Activated T-helper 1 cell treated with Interleukin-2 at 50 U/mL for 16 hours (primary cell): ENCODE measurements at places on chromosomes 4 and X.

- DNase-seq = no peak
These were observed 2266.9 kb downstream of the PCDH7 start for GRCh38 chr4:32987111-32987510.

DNA sequence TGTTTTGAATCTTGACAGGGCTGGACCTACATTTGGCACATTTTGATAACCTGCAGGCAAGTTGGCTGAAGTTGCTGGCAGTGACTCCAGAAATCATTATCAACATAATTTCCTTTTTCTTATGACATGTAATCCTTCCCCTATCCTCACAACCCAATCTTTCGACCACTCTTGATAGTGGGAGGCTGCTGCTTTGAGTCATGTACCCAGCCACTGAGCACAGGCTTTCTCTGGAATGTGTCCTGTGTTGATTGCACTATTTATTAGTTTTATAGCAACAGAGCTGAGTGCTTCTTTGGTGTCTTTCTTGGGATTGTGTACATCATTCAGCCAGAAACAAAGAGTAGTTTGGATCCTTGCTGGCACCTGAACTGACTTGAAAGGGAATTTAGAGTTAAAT, 183.1 kb upstream of the LEF1 start:
- no peak for DNase-seq

DNA sequence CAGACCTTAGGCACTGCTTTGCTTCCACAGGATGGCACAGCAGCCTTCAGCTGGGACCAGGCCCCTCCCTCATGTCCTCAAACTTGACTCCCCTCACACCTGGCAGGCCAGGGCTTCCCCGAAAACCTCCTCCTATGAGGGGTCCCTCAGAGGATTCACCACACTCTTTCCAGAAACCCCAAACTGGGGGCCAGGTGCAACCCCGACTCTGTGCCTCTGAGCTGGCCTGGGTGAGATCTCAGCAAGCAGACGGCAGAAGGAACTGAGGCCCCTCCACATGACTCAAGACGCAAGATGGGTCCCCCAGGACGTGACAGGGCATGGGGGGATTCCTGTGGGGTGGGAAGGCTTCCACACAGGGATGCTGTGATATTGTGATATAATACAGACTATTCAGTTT, 6.2 kb downstream of the HCFC1 start:
- DNase-seq = no peak

DNA sequence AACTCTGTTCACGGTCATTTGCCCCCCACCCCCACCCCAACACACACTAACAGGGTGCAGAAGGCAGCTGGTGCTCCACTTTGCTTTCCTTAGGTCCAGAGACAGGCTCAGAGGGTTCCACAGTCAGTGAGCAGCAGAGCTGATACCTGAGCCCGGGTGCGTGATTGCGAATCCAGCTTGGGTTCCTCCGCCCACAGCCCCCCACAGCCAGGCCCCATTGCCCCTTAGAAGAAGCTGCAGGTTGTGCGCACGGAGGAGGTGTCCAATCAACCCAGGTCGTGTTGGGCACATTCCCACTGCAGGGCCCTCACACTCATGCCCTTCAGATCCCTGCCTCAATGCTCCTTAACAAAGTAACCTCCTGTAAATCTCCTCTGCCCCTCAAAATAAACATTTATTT, 85.0 kb downstream of the WFS1 start:
- no peak for DNase-seq
